ENCODE measurements at places on chromosomes 12 and 14. TPM values are rescaled to one million over a fixed set of nuclear protein-coding genes. Genes with fewer than 3 reads are reported as not detected.

HOXC12 gene
- not detected for total RNA-seq

DNA sequence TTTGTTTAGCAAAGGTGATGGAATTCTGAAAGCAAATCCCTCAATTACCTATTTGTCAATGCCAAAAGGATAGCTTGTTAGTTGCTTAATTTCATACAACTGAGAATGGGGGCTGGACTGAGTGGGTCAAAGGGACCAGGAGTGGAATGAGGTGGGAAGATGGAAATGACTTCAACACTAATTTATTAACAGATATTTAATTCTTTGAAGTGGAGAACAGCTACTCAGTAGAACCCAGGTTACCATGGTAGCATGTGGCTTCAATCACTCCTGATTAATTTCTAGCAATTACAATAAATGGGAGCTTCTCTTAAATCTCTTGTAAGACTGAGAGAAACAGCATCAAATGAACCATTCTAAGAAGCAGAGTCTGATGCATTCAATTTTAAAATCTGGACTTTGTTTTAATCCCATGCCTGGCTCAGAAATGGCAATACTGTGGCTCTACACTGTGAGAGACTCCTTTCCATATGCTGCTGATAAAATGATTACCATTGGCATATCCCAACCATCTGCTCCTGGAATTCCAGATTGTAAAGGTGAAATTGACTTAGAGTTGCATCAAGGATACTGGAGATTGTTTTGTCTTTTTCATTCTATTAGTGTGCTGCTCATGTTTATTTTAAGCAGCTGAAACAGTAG lies 607.8 kb downstream of the SNAPC1 start:
- H3K4me1 ChIP-seq: no peaks in the 10 kb centered on the region
- no peak for DNase-seq

DNA sequence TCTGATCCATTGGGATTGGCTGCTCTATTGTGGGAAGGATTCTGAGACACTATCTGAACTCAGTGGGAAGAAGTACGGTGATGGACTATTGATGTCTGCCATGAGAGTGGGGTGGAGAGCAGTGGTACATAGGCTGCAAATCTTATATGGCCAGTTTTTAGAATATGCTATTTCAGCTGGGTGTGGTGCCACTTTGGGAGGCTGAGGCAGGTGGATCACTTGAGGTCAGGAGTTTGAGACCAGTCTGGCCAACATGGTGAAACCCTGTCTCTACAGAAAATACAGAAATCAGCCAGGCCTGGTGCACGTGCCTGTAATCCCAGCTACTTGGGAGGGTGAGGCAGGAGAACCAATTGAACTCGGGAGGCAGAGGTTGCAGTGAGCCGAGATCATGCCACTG lies 505.9 kb downstream of the MED13L start:
- H3K27me3 ChIP-seq: no peaks in the 10 kb centered on the region
- H3K4me1 ChIP-seq: no peaks in the 10 kb centered on the region
- no peaks in the 10 kb centered on the region for H3K36me3 ChIP-seq
- no peak for DNase-seq
- H3K27ac ChIP-seq: no peak overlapping the region
- no peak overlapping the region for H3K4me3 ChIP-seq

DNA sequence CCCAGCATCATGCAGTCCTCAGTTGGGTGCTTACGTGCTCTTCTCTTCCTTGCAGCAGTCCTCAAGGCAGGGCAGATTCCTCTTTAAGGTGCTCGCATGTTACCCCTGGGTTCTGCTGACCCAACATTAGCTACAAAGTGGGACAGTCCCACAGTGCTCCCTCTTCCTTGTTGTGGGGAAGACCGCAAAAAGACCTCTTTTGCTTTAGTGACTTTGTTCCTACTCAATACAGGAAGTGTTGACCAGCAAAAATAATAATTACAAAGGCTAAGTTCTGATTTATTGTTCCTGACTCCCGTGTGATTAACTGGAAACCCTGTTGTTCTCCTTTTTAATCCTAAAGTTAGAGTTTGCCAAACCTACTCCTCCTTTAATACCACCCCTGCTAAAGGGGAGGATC lies 13.7 kb downstream of the PIGH start:
- no peak overlapping the region for H3K4me3 ChIP-seq
- H3K36me3 ChIP-seq: no peaks in the 10 kb centered on the region
- H3K27me3 ChIP-seq: no peaks in the 10 kb centered on the region
- DNase-seq: no peak
- no peak overlapping the region for H3K27ac ChIP-seq
- H3K4me1 ChIP-seq: no peaks in the 10 kb centered on the region

GRCh38 chr12:124296295-124296915 lies 1.5 kb downstream of the RFLNA start:
- peaks cover 19% of the 10 kb centered on the region for H3K27me3 ChIP-seq
- no peaks in the 10 kb centered on the region for H3K4me1 ChIP-seq
- no peak for DNase-seq
- no peak overlapping the region for H3K27ac ChIP-seq

DNA sequence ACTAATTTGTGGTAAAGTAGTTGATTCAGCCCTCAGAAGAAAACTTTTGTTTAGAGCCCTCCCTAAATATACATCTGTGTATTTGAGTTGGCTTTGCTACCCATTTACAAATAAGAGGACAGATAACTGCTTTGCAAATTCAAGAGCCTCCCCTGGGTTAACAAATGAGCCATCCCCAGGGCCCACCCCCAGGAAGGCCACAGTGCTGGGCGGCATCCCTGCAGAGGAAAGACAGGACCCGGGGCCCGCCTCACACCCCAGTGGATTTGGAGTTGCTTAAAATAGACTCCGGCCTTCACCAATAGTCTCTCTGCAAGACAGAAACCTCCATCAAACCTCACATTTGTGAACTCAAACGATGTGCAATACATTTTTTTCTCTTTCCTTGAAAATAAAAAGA lies 2.7 kb downstream of the FZD10 start:
- no peaks in the 10 kb centered on the region for H3K36me3 ChIP-seq
- no peak overlapping the region for H3K27ac ChIP-seq
- no peak for DNase-seq
- H3K4me3 ChIP-seq: no peak overlapping the region
- H3K4me1 ChIP-seq: no peaks in the 10 kb centered on the region
